ENCODE measurements at places on chromosomes 3 and 15. TPM values are rescaled to one million over a fixed set of nuclear protein-coding genes. Genes with fewer than 3 reads are reported as not detected.

GRCh38 chr3:183898028-183898431, 13.3 kb upstream of the PARL start:
- no peak for DNase-seq

DNA sequence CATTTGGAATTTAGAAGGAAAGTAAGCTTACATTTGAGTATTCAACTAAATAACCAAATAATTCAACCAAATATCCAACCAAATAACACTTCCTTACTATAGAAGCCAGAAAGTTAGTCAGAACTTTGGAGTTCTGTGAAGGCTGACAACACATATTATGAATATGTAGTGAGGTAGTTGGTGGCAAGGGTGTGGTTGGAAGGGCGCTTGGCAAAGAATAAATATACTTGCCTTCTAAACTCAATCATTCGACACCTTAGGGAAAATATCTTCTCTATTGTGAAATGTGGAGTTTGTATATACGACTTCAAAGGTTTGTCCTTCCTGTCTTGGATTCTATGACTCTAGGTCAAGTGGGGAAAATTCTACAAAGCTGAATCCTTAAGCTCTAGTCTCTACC, 111.7 kb upstream of the OSTN start:
- DNase-seq = no peak

GRCh38 chr15:66098022-66098363, 155.6 kb downstream of the MEGF11 start:
- no peak for DNase-seq

- no peak for DNase-seq
Observed at GRCh38 chr3:4888913-4889846, 90.1 kb upstream of the BHLHE40 start.

GRCh38 chr15:62495670-62496614, 330.9 kb upstream of the C2CD4B start:
- DNase-seq = peak; percentile 66

- no peak for DNase-seq
Observed at GRCh38 chr3:150911771-150912170, 6.5 kb upstream of the MINDY4B start.

DNA sequence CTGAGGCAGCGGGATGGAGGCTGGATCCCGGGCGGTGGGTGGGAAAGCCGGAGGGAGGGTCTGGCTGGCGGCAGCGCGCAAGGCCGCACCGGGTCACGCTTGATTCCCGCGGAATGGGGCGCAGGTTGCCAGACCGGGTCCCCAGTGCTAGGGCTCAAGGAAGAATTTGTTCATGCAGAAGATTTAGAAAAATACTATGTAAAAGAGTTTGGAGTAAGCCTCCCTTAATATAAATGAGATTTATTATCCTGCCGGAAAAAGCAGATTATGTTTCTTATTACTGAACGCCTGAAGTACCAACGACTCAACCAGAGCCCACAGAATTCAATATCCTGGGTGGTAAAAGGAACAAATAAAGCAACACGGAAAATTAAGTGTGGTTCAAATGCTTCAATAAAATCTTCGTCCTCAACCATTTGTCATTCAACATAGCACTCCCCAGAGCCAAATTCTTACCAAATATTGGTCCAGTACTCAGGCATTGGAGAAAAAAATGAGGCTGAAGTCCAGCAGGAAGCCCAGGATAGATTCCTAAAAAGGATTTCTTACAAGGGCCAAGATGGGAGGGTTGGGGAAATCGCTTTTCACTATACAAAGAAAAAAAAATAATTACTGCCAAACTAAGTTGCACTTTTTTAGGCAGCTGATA, 1.2 kb upstream of the ZBTB20 start:
- DNase-seq = no peak

DNA sequence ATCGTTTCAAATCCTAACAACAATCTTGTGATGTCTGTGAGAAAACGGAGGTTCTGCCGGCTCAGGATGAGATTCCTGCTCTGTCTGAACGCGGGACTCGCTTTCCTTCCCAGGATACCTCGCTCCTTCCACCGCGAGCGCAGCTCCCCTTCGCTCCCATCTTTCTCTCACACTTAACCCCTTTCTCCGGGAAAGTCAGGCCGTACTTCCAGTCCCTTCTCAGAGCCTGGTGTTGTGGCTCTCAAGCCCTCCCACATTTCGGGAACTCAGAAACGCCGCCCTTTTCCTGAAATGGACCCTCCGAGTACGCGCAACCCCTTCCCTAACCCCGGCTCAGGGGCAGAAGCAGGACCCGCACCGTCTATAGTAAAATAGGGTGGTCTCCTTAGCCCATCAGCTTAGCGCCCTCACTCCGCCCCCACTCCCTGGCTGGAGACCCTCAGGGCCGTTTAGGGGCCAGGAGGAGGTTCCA, 378 bp upstream of the FEM1B start:
- no peak for DNase-seq

The SLC12A1 gene
- not detected for total RNA-seq

- peak; percentile 43 for DNase-seq
Observed at GRCh38 chr3:108125550-108126071, 34.8 kb upstream of the CD47 start.

The TERC gene
- 1.6 TPM for total RNA-seq

GRCh38 chr3:125435231-125435630, 60.1 kb upstream of the ZNF148 start:
- no peak for DNase-seq

The SCAMP5 gene
- total RNA-seq = 10.2 TPM

The SPTBN5 gene
- 4.3 TPM for total RNA-seq

GRCh38 chr15:52757496-52757895, 32.6 kb downstream of the ONECUT1 start:
- no peak for DNase-seq

The AGBL1 gene
- not detected for total RNA-seq

DNA sequence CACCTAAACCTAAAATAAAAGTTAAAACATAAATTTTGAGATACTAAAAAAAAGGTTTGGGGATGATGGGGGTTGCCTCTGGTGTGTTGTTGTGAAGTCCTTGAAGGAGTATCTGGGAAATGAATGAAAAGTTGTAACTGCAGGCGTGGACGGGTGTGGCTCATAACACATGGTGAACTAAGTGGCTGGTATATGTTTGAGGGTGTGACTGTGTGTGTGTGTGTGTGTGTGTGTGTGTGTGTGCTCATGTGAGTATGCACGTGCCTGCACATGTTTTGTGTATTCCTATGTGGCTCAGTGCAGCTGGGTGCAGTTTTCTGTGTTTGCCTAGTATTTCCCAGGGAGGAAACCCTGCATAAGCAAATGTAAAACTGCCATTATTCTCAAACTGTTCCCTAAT, 229.9 kb upstream of the TRIM42 start:
- no peak for DNase-seq
